ENCODE measurements at places on chromosomes 16 and 17.

DNA sequence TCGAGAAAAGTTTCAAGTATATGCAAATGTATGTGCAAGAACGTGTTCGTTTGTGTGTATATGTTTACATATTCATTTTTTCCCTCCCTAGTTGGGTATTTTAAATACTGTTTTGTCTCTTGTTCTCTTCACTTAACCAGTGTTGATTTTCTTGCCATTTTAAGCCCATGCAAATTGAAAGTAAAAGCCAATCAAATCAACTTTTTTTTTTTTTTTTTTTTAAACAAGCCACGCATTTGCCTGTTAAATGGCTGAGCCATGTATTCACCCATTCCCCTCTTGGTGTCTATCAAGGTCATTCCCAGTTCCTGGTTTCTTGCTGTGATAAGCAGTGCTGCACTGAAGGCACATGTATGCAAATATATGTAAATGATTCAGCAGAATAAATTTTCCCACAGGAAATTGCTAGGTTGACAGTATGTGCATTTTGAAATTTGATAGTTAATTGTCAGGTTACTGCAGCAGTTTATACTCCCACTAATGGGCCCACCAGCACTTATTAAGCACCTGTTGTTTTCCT, 12.2 kb downstream of the ABCC1 start:
- no peak for DNase-seq

DNA sequence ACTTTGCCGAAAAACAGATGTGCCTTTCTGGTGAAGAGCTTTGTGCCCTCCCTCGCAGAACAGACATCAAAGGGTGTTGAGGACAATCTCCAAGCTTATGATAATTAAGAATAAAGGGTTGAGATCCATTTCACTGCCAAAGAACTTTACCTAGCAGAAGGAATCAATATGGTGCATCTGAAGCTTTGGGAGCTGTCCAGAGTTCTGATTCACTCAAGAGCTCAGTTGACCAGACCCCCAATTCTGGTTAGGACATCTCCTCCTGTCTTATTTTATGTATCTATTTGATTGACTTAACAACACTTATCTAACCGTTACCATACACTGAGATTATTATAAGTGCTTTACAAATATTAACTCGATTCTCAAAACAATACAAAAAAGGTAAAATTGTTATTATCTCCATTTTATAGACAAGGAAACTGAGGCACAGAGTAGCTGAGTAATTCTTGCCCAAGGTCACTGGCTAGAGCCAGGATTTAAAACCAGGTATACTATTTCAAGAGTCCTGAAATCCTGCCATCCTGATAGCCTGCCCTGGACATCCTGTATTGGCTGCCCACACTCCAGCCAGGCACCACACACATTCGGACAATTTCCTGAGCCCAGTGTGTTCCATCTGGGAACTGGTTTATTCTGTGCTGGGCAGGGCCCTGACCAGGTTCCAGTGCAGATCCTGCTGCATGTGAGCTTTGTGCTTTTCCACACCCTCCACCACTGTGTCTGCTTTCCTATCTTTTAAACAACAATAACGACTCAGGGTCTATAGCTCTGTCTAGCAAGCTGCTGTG, 29.8 kb downstream of the PITPNM3 start:
- no peak for DNase-seq

GRCh38 chr17:17675925-17676534, 5.2 kb upstream of the RAI1 start:
- no peak for DNase-seq

DNA sequence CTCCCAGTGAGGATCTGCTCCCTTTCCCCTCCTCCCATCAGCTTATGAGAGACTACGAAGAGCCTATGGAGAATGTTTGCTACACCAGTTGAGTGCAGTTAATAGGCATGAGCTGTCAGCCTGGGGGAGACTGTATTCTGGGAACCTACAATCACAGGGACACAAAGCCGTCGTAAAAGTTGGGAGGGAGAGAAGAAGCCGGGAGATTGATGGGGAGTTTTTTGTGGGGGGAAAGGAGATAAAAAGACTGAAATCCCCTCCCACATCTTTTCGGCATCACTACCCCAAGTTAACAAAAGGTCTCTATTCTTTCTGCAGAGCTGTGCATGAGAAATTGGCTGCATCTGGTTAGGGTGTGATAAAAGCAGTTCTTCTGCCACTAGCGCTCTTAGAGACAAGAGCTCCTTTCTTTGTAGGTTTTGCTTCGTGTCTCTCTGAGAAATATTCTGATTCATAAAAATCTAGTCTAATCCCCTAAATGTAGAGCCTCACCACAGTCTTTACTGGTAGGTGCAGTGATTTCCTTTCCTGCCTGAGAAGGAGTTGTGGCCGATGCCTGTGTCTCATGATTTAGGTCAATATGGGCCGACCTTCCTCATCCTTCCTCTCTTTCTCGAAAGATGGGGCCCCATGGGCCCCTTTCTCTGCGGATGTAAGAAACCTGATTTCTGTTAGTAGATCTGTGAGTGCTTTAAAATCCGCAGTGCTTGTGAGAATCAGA, 77.4 kb downstream of the BPTF start:
- no peak for DNase-seq

GRCh38 chr17:6870841-6871240, 39.3 kb upstream of the TEKT1 start:
- no peak for DNase-seq

- DNase-seq = no peak
Measured at GRCh38 chr17:75752802-75753513, 12.0 kb downstream of the GALK1 start.

DNA sequence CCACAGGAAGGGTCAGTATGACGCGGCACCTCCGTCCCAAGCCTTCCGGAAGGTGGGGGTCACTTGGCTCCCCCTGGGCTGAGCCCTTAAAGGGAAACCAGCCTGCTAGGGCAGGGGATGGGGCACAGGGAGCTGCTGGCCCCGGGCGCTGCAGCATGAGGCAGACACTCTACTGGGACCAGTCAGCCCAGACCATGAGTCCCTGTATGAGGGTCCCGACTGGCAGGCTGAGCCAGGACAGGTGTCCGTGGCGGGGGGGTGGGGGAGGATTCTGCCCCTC, 43.4 kb upstream of the ZC3H18 start:
- DNase-seq = no peak

DNA sequence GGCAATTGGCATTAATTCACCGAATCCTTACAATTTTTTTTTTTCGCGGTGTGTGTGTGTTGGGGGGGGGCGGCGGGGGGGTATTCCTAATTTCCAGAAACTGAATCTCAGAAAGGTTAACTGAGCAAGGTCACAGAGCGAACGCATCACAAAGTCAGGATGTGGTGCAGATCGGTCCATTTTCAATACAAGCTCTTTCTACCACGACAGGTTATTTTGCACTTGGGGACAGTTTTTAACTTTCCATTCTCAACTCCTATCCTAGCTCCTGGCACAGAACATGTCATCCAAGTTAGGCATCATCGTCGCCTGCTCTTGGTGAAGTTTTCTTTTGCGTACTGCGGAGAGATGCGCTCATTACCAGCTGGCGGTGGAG, 15.4 kb upstream of the ERN1 start:
- DNase-seq = no peak

GRCh38 chr17:16945136-16945482, 26.8 kb downstream of the TNFRSF13B start:
- DNase-seq = no peak

- no peak for DNase-seq
Measured at GRCh38 chr16:4200781-4201137, 41.1 kb downstream of the SRL start.

DNA sequence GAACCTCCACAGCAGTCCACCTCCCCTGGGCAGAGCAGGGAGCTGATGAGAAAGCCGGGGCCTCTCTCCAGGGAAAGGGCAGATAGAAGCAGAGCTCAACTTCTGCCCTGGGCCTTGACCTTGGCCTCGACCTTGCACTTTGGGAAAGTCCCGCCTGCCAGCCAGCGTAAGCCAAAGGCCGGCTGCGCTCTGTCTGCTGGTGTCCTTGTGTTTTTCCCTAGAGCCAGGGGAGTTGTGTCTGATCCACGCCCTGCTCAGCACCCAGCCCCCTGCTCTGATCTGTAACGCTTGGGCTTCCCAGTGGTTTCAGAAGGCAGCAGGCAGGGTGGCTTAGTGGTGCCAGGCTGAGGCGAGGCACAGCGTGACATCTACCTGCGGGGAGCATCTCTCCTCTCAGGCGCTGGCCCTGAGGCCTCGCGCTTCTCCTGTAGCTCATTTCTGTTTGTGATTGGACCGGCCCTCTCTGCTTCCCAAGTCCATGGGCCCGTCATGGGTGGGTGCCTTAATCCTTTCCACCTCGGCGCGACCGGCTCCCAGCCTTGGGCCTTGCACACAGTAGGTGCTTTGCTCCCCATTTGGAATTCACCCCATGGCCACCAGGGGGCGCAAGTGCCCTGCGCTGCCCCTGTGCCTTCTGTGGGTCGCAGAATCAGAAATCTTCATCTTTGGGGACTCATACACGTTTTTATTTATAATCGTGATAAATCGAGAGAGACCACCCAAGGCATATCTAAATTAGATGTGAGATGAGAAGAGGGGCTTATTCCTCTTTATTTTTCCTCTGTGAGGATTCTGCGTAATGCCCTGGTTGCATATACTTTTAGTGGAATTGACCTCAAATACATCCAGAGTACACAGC, 24.2 kb downstream of the SGSH start:
- peak; percentile 39 for DNase-seq

- no peak for DNase-seq
Measured at GRCh38 chr16:81855552-81856153, 76.6 kb downstream of the PLCG2 start.

GRCh38 chr16:83847371-83848225, 39.8 kb downstream of the HSBP1 start:
- no peak for DNase-seq

GRCh38 chr17:73947281-73947965, 256.1 kb upstream of the RPL38 start:
- DNase-seq = no peak

- DNase-seq = no peak
Measured at GRCh38 chr17:72622661-72623433, 469.6 kb downstream of the SLC39A11 start.

- no peak for DNase-seq
Measured at GRCh38 chr16:52546291-52547003, 496 bp downstream of the TOX3 start.

DNA sequence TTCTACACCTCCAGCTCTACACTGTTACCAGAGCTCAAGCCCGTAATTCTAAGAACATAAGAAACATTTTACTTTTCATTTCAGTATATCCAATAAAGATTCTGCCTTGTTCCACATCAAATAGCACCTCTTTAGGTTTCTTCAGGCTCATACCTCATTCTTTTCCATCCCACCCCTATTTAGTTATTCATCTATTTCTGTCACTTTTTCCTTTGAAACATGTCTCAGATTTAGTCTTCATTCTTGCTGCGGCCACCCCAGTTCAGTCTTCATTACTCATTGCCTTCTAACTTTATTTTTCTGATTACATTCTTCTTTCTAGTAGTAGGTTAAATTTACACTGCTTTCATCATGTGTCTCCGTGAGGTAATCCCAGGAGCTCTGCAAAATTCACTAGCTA, 33.5 kb downstream of the PPM1E start:
- DNase-seq = no peak

- no peak for DNase-seq
Measured at GRCh38 chr16:87966685-87967185, 15.5 kb downstream of the BANP start.

DNA sequence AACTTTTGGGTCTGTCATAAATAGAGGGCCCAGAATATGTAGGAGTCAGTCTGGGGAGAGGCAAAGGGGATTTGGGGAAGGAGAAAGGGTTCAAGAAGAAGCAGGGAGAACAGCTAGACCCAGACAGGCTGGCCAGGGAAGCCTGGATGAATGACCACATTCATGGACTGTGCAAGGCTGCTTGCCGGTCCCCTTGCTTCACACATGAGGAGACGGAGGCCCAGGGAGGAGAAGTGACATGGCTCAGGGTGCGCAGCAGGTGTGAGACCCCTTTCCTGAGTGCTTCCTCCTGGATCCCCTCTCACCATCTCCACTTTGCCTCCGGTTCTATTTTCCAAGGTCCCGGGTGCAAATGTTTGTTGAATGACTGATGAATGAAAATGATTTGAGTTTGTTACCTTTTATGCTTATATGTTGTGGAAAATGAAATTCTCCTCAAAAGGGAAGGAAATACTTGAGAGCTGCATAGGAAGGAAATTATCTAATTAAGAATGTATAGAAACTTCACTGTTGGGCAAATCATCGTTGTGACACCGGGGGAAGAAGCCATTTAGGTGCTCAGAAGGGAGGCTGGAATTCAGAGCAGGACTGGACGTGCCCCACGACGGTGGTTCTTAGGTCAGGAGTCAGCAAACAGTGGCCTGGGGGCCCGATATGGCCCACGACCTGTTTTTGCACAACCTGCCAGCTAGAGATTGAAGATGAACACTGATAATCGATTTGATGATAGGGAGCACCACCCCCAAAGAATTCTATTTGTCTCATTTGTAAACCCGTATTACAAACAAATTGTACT, 559 bp downstream of the ITGAM start:
- no peak for DNase-seq

DNA sequence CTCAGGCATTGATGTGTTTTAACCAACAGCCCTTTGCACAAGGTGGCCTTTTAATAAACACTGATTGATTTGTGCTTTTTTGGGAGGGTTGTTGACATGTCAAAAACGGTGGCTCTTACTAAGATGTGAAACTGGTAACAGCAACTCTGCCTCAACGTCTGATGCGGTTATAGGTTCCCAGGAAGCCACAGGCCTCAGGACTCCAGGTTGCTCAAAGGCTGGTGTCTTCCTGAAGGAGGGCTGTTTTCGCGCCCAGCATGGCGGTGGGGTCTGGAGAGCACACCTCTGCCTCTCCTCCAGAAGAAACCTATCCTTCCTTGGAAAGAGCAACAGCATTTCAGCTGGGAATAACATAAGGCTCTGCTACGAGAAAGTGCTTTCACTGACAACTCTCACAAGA, 187.5 kb downstream of the IRF8 start:
- DNase-seq = no peak

DNA sequence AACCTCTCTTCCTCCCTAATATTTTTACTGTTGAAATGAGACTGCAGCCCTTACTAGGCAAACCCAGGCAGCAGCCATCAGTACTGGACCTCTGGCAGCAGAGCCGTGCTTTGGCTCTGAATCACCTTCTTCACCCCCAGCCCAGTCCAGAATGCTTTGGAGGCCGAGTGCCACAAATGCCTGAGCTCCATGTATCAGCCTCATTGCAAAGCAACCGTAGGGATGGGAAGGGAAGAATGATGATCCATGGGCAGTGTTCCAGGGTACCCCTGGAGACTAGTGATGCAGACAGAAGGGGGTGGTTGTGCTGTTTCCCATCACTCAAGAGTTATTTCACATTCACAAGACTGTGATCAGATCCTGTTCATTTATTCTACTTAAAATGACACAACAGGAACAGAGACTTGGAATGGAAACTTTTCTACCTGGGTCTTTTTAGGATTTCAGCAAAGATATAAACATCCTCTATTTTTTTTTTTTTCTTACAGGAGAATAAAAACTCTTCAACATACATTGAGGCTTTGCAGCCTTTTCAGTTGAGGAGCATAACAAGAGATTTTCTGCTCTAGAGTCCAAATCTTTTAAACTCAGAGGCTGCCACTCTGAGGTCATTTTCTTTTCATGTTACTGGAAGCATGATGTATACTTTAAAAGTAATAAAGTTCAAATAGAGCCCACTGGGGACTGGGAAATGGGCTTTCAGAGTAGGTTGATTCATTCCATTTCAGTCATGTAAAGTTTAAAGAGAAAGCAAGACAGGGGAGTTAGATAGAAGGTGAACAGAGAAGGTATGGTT, 138.3 kb downstream of the KCNJ2 start:
- DNase-seq = no peak

All from activated CD4-positive, CD25-positive, alpha-beta regulatory T cell treated with anti-CD3 and anti-CD28 coated beads, Interleukin-2, amount 50 U/mL, for 16 hours (primary cell).